Activated naive CD8-positive, alpha-beta T cell treated with anti-CD3 and anti-CD28 coated beads, Interleukin-2, amount 50 U/mL, for 16 hours (primary cell): ENCODE measurements at places on chromosomes 11 and 22.

DNA sequence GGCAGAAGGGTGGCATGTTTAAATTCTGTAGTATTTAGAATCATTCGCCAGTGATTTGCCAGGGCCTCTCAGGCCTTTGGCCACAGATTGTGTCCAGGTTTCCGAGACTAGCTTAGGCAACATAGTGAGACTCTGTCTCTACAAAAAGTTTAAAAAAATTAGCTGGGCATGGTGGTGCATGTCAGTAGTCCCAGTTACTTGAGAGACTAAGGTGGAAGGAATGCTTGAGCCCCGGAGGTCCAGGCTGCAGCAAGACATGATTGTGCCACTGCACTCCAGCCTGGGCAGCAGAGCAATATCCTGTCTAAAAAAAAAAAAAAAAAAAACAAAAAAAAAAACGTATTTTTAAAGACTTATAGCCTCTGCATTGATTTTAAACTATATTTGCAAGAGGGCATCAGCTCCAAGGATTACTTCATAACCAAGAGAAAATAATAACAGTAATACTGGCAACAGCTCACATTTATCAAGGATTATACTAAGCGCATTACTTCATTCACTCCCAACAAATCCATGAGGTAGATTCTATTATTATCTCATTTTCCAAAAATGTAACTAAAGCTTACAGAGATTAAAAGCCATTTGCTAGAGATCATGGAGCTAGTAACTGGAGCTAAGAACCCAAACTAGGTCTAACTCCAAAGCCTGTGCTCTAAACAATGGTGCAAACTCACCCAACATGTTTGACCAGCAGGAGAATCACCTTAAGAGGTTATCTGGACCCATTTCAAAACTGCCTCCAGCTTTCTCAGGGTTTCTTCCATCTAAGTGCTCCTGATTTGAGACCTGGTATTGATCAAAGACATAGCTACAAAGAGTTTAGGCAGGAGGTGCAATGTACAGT, 32.6 kb upstream of the SLC6A5 start:
- DNase-seq = no peak

- no peak for DNase-seq
Observed at GRCh38 chr11:64535811-64536210, 55.2 kb upstream of the SLC22A12 start.

DNA sequence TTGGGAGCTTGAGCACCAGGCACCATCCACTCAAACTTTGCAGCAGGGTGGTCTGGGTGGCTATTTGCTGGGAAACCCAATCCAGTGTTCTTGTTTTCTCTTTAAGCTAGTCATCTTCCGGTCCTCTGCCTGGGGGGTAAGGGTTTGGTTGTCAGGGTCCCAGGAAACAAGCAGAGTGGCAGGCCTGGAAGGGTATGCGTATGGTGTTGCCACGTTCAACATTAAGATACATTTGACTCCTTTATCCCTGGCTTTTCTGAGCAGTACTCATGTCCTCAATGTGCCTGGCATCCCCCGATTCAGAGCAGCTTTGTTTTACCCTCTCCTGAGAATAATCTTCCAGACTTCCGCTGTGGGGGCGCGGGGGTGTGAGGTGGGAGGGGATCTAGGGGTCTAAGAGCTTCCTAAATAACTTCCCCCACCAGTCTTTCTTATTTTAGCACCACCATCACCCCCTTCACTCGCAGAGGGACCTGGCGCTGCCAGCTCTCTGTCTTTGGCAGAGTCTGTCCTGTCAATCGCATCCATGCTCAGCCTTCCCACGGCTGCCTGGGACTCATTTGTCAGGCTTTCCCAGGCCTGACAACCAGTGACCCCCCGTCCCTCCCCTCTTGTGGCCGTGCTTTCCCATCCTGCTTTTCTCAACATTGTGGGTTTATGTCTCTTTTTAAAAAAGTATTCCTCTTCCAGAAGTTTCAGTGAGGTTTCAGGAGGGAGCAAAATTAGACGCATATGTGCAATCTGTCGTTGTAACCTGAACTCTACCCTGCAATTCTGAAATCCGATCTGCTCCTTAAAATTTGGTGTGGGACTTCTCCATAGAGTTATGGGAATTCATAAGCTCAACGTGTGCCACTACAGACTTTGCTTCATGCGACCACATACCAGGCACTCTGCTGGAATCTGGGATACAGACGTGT, 27.0 kb upstream of the RBFOX2 start:
- no peak for DNase-seq

DNA sequence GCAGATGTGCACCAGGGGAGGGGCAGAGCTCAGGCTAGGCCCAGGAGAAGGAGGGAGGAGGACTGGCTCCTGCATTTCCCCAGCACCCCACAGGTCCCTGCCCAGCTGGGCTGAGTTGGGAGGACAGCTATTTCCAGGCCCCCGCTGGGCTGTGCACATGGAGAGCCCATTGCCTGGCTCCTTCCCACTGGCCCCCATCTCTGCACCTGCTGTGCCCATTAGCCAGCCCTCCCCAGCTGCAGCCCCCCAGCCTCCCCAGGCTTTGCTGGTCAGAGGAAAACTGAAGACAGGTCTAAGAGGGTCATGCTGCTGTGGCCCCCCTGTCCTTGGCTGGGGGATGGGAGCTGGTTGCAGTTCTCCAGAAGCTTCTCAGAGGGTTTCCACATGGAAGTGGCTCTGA, 81.8 kb upstream of the SHANK2 start:
- DNase-seq = no peak

- no peak for DNase-seq
Observed at GRCh38 chr11:109939166-109939810, 153.9 kb upstream of the ZC3H12C start.

GRCh38 chr22:47406896-47407295, 644.4 kb downstream of the TBC1D22A start:
- no peak for DNase-seq
